ENCODE measurements at places on chromosomes 16 and 17. TPM values are rescaled to one million over a fixed set of nuclear protein-coding genes. Genes with fewer than 3 reads are reported as not detected.

The AURKB gene
- total RNA-seq = 23.2 TPM

The GRB7 gene
- total RNA-seq = 0.16 TPM

The SPATA22 gene
- not detected for total RNA-seq

The FAM171A2 gene
- total RNA-seq = 3.6 TPM

The SCNN1B gene
- 0.32 TPM for total RNA-seq

The PPP4C gene
- 215 TPM for total RNA-seq

The PRSS33 gene
- not detected for total RNA-seq

The SEPTIN12 gene
- total RNA-seq = 0.06 TPM

The SCN4A gene
- under 0.01 TPM for total RNA-seq

The GJC1 gene
- total RNA-seq = 12.6 TPM

The CRLF3 gene
- 20.7 TPM for total RNA-seq

The SKAP1 gene
- total RNA-seq = not detected

The TMEM98 gene
- 22.0 TPM for total RNA-seq

The SCARF1 gene
- total RNA-seq = 99.5 TPM

The FBXW10B gene
- total RNA-seq = 0.32 TPM

The PSME3 gene
- total RNA-seq = 87.4 TPM

All from bladder microvascular endothelial cell (primary cell).